ENCODE measurements at places on chromosomes 13 and 19.

- DNase-seq, result no peak
Measured at GRCh38 chr13:110227864-110228643, 78.9 kb downstream of the COL4A1 start.

- no peak for DNase-seq
Measured at GRCh38 chr13:98184792-98185191, 7.7 kb upstream of the RNF113B start.

DNA sequence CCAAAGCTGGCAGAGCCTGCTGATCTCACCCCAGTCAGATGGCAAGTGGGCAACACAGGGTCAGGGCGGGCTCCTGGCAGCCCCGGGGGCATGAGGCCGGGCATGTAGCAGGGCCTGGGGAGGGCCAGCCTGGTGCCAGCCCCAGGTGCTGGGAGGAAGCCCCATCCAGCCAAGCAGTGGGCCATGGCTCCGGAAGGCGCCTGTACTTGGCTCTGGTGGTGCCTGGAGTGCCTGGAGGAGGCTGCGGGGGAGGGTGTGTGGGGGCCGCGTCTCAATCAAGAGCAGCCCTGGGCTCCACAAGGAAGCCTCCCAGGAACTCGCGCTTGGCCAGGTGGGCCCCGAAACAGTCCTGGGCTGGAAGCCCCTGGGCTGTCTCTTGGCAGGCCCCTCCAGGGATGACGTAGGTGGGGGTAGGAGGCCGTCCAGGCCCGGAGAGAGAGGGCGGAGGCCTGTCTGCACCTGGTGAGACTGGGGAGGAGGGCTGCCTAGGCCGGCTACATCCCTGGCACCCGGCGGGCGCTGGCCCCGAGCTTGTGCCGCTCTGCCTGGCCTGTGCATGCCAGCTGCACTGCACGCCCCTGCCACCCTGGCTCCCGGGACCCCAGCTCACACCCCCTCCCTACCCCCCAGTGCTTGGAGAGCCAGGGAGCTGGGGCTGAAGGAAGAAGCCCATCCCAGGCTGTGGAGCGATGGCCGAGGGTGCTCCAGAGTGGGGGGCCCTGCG lies 45.9 kb downstream of the COMP start:
- no peak for DNase-seq

- no peak for DNase-seq
Measured at GRCh38 chr19:41083516-41083915, 4.7 kb upstream of the CYP2A13 start.

- no peak for DNase-seq
Measured at GRCh38 chr13:34654647-34655046, 287.4 kb upstream of the NBEA start.

- DNase-seq, result no peak
Measured at GRCh38 chr19:1495051-1495798, 4.2 kb downstream of the REEP6 start.

GRCh38 chr13:94548382-94548781 lies 47.6 kb downstream of the TGDS start:
- DNase-seq, result no peak

- DNase-seq, result no peak
Measured at GRCh38 chr19:57075801-57076492, 43.8 kb upstream of the USP29 start.

GRCh38 chr13:57946361-57946760 lies 314.8 kb downstream of the PCDH17 start:
- no peak for DNase-seq

GRCh38 chr19:29587518-29587986 lies 18.5 kb upstream of the POP4 start:
- peak; percentile 25 for DNase-seq

DNA sequence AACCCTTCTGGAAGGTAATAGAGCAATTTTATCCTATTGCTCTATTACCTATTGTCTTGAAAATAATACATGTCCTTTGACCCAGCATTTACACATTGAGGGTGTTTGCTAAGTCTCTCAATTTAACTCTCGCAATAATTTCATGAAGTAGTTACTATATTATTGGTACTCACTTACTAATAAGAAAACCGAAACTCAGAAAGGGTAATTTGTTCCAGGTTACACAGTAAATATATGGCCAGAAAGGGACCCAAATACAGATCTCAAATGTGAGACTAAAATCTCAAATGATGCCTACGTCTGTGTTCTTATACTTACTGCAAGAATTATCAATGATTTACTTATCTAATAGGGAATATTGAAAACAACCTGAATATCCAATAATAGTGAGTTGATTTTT lies 29.7 kb upstream of the FAM216B start:
- DNase-seq, result no peak

GRCh38 chr13:28100150-28101121 lies at the start of gene FLT3:
TSS of gene FLT3 (minus strand) at chr13:28100576. CDS start at chr13:28100510, 66 bp downstream.
- no peak for DNase-seq

- DNase-seq, result no peak
Measured at GRCh38 chr13:79382545-79383275, 23.3 kb downstream of the RBM26 start.

DNA sequence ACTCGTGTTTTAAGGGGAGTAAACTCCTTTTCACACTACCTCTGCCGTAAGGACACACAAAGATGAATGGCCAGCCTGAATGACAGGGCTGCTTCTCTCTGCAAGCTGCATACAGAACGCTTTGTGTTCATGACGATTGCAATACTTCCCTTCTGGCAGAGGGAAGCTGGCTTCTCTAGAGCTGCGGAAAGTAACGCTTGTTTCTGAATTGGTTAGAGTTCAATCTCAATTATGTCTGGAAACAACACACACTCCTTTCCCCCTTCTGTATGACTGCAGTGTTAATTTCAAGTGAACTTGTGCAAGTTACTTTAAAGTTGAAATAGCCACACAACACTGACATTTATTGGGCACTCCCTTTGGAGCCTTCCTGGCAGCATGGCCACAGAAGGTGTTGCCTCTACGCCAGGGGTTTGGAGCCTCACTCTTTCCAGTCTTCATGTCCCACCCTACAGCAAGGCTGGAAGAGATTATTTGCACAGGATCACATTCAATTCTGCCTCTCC lies 242.6 kb downstream of the NDFIP2 start:
- no peak for DNase-seq

GRCh38 chr13:49667773-49668172 lies 23.5 kb downstream of the EBPL start:
- DNase-seq, result no peak

- no peak for DNase-seq
Measured at GRCh38 chr19:43779820-43780219, 953 bp downstream of the KCNN4 start.

DNA sequence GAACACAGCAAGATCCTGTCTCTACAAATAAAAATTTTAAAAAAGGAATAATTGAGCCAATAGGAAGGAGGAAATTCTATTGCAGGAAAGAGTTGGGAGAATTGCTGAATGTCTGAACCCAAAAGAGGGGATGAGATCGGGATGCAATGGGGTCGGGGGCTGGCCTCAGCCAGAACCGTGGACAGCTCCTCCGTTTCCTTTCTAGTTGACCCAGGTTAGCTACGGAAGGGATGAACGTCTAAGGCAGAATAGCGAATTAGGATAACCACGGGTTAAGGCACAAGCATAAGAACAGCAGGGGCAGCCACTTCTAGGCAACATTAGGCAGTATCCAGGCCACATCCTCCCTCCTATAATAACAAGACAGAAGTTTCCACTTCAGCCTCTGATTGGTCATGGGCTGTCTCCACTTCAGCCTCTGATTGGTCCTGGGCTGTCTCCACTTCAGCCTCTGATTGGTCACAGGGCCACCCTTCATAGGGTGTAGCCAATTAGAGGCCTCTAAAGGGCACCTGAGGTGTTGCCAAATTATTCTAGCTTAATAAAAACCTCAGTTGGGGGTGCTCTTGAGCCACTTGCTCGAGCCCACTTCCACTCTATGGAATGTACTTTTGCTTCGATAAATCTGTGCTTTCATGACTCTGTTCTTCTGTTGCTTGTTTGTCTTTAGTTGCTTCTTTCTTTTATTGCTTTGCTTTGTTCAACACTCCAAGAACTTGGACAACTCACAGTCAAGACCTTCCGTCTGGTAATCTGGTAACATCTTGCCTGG lies 24.9 kb upstream of the TPM4 start:
- DNase-seq, result no peak

DNA sequence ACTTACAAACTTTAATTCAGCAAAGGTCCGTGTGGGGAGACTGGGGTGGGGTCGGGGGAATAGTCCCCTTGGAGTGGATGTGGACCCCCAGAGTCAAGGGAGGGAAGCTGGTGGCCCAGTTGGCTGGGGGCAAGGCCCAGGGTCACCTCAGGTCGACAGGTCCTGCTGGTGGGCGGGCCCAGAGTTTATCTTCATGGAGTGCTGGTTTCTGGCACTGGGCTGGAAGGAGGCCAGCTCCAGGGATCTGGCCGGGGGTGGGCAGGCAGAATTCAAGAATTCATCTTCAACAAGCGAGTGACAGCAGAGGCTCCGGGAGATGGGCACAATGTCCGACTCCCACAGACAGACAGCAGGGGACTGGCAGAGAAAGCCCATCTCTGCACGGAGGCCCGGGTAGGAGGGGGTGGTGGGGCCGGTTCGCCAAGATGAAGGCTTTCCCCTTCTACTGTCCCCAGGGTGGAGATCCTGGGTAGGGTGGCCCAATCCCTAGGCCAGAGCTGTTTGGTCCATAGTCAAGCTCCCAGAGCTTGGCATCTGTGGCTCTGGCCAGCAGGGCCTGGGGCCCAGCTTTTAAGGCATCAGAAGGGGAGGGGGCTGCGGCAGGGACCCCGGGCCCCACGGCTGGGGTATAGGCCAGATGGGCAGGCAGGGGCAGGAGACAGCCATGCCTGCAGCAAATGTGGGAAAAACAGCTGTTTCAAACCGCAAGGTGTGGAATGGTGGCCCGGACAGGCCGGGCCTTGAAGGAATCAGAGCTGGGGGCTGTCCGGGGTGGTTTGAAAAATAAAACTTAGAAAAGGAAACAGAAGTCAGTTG lies 622 bp upstream of the FDX2 start:
- no peak for DNase-seq

DNA sequence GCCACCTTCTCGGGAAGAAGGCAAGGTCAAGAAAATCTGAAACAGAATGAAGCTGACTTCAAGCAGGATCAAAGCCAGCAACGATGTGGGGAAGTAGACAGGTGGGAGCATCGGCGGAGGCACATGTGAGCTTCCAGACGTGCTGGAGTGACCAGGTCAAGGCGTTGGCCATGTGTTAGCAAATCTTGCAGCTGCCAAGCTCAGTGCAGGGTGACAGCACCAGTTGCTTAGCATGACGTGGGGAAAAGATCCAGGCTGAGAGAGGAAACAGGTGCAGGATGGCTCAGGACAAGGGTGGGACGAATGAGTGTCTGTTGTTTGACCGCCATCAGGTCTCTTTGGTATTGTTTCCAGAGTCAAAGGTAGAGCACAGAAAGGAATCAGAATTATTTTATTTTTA lies 92.3 kb downstream of the TNFSF13B start:
- no peak for DNase-seq
